Inflammatory macrophage treated with lipopolysaccharide for 4 hours (primary cell): ENCODE measurements at places on chromosomes 1 and 21.

GRCh38 chr21:26845066-26845758, at the start of gene ADAMTS1:
Gene ADAMTS1, minus strand, starts transcription at chr21:26845409. Its CDS starts 455 bp downstream, at chr21:26844954.
- no peak for DNase-seq

- DNase-seq = peak; percentile 55
These were observed 109.5 kb upstream of the SIM2 start for GRCh38 chr21:36589352-36589971.

- DNase-seq = no peak
These were observed 11.5 kb downstream of the CNST start for GRCh38 chr1:246577720-246578106.

DNA sequence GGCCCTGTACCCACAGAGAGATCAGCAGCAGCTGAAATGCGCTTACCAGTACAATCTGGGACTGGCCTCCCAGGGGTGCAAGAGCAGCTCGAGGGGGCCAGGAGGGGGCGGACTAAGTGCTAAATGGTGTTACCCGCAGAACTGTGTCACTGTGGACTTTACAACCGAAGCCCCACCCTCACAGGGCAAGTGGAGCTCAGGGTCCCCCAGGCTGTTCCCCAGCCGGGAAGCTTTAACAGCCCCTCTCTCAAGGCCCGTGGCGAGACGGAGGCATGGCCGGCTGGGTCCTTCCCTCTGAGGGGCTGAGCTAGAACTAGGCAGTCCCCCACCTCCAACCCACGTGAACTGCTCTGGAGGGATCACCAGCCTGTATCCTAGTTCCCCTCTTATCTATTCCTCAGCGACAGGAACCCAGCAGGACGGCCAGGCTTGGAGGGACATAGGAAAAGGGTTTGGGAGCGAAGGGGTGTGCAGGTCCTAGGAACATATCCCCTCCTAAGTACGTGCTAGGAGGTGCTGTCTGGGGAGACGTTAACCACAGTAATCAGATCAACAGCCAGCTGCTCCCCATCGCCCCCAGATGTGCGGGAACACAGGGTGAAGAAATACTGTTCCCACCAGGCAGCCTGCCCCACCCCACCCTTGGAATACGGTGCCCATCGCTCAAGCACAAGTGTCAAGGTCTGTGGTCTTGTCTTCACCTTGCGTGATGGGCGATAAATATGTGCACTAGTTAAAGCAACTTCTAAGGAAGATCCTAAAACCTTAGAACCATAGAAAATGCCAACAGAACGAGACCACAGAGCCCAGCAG, 24.4 kb downstream of the ZBTB17 start:
- DNase-seq = peak; percentile 7

DNA sequence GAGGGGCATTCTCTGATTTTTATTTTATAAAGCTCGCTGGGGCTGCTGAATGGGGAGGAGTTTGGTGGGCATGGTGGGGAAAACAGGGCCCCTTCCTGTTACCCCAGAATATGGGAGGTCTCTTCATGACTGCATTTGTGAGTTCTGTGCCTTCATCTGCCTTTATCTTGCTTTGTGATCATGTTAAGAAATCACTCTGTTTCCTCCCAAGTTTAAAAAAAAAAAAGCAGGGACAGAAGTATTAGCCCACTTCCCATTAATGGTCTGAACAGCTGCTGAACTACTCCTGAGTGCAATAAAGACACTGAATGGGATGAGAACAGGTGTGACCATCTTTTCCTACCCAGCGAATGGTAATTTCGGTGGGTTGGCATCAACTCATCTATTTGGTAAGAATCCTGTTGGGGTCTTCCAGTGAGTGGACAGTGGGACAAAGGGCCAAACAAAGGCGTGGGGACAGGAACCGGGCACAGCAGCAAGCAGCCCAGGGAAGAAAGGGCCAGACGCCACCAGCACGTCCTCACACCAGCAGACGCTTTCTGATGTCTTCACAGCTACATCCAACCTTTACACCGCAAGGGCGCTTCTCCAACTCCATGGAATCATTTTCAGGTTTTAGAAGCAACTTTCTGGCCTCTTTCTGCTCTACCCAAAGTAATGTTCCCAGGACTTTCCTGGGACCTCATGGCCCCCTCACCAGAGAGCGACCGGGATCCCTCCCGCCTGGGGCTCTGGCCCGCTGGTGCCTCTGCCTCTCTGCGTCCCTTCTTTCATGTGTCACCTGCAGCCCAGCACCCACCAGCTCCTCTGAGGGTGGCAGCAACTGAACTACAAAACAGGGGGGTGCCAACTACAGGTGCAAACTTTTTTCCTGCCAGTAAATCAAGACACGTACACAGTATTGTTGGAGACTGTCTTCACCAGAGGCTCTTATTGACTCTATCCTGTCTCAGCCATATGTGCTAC, 160.2 kb downstream of the ADSS2 start:
- DNase-seq = peak; percentile 16

GRCh38 chr1:168390271-168390670, 109.6 kb downstream of the TBX19 start:
- no peak for DNase-seq

DNA sequence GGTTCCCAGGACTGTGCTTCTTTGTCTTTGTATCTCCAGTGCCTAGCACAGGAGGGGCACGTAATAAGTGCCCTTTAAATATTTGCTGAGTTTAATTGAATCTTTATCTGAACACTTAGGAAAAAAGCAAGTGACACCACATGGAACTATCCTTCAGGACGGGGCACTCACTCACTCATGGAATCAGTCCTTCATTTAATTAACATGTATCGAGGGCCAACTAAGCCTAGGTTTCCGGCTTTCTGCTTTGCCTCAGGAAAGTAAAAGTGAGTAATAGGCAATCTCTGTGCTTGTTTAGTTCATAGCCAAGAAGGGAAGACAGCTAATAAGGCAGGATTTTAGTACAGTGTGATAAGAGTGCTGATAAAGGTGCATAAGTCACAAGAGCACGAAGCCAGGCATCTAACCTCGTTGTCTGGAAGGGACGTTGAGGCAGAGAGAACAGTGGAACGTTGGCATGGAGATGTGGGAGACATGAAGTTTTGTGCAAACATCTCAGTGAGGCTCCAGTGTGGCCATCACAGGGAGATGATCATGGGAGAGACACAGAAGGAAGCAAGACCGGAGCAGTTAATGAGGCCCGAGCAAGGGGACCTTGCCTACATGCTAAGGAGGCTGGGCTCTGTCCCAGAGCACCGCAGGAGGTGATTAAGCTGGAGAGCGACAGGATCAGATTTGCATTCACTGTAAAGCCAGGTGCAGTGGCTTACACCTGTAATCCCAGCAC, 54.1 kb upstream of the TRIM67 start:
- DNase-seq = no peak

DNA sequence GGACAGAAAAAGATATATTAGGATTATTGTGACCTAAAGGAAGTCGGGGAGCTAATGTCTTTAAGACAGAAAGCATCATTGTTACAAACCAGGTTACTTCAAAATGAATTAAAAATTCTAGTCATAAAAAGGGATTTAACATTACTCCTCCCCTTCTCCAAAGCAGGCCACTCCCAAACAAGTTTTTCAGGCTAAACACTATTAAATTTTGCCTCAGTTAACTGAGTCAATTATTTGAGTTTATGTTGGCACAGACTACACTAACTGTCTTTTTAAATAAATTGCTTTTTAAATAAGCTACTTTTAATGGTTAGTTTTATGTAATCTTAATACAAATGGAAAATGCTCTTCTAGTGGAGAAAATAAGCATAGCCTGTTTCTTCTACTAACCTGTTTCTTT, 395.0 kb upstream of the DUSP10 start:
- no peak for DNase-seq

DNA sequence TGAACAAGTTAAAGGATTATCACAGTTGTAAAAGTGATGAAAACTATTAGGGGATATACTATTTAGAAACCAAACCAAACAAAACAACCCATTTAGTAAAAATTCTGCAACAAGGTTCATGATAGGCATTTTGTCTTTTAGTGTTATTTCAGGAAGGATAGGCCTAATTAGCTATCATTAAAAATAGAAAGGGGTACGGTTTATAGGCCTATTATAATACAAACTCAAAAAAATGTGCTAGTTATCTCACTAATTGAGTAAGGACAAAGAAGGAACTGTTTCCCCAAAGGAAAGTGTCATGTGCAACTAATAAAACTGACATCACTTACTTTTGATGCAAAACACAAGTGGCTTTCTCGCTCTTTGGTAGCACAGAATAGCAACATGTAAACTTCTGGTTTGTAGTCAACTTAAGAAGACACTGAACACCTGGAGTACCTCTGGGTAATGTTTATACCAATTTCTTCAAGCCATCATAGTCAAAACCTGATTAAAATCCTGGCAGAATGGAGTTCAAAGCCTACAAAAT, 28.5 kb downstream of the SLC16A1 start:
- no peak for DNase-seq

DNA sequence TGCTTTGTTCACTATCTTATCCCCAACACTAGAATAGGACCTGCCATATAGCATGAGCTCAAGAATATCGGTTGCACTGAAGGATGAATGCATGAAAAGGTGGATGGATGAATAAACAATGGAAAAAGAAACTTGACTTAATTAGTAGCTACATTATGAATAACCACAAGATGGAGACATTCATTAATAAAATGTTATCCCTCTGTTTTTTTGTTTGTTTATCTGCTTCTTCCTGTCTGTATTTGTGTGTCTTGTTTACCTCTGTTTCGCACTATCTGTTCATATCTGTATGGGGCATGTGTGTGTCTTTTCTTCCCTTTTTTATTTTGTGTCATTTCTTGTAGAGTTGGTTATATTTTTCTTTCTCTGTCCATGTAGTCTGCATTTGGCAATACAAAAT, 1.1 kb upstream of the OR14I1 start:
- DNase-seq = peak; percentile 26

GRCh38 chr1:72649991-72650390, 367.7 kb upstream of the NEGR1 start:
- no peak for DNase-seq

DNA sequence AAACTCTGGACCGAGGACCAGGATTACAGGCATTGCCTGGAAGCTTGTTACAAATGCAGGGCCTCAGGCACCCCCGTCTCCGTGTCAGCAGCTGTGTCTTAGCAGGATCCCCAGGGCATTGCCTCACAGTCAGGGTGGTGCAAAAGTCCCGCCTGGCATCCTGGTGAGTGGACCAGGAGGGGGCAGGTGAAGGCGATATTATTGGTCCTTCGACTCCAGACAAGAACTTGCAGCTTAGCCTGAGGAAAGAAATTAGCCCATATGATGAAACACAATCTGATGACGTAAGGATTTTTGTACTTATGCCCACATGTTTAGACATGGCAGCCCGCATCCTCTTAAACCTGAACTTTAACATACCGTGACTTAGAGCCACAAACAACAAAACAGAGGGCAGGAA, 40.8 kb downstream of the RSPH1 start:
- DNase-seq = peak; percentile 53

DNA sequence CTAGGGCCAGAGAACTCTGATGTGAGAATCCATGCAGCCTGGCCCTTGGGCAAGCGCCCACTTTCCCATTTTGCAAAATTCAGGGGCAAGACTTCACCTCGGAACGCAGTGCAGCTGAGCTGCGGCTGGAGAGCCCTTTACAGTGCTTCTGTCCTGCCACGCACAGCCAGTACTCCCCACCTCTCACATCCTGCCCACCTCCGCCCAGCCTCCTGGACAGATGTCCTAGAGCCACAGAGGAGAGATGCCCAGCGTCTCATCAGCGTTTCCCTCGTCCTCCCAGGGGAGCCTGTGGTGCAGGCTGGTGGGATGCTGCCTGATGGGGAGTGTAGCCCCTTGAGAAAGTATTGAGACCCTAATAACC, 29.6 kb downstream of the RUNX3 start:
- no peak for DNase-seq

DNA sequence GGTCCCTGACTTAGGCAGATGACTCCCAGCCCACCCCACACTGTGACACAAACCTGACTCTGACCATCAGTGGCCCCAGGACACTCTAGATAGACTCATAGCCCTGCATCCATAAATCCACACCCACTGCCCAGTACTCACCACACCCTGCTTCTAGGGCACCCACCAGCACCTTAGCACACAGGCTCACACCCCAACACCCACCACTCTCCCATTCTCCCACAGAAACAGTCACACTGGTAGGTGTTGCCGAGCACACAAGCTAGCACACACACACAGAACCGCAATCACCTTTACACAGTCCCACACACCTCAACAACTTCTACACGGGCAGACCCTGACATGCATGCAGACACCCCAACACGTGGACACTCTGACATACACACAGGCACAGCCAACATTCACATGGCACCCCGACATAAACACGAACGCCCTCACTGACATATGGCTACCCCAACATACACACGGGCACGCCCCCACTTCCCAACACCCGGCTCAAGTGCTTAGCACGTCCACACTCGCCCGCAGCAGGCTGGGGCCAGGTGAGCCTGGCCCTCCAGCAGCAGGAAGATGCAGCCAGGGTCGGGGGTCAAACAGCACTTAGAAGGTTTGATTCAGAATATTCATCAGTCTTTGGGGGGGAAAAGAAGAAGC, 105.5 kb upstream of the TARDBP start:
- no peak for DNase-seq

GRCh38 chr1:220943319-220943996, 64.2 kb downstream of the HLX start:
- DNase-seq = no peak

DNA sequence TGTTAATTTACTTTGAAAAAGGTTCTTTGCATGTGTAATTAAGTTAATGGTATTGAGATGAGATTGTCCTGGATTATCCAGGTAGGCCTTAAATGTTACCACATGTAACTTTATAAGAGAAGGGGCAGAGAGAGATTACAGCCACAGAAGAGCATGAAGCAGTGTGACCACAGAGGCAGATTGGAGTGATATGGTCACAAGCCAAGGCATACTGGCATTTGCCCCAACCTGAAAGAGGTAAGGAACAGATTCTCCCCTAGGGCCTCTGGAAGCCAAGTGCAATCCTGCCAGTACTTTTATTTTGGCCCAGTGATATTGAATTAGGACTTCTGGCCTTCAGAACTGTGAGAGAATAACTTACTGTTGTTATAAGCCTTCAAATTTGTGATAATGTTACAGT, 23.0 kb downstream of the RNF2 start:
- no peak for DNase-seq

DNA sequence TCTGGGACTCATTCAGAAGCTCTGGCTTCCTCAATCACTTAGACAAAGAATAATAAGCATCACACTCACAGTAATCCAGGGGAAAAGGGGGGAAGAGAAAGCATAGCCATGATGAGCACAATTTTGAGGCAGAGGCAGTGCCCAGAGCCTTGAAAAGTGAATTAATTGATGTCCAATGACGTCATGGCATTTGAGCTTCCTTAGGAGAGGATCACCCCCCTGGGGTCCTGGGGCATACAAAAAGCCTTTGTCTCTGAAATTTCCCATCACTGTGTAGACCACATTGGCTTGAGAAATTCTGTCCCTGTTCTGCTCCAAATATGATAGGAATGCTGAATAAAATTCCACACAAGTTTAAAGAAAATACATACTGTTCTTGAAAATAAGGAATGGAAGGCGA, 84.3 kb upstream of the COA6 start:
- no peak for DNase-seq
